ENCODE measurements at places on chromosomes 2 and 18.

GRCh38 chr2:220341014-220341413 is 713.6 kb downstream of the SLC4A3 start:
- no peak for DNase-seq

- no peak for DNase-seq
These were observed 16.1 kb downstream of the SNORC start for GRCh38 chr2:232886176-232886575.

DNA sequence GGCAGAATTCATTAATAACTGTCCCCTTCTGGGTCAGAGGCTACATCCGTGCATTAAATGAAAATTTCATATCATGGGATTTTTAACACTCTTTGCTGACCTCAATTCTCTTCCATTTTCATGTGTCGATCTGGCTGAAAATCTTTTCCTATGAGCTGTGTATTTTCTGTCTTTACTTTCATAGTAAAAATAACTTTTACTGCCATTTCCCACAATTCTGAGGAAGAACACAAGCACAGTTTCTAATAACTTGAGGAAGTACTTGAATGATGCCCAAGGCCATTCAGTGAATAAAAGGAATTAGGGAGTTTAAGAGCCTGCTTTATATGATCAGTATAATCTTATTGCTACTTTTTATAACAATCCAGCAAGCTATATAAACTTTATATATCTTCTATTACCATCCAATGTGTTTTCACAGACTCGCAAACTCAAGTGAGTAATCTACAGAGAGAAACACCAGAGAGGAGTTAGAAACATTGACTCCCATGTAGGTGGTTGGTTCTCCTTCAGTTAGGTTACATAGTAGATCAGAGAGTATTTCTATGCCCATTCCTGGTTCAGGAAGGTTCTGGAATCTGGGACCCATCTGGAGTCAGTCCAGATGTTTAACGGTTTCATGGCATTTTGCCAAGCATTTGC is 340.0 kb downstream of the FBXO15 start:
- DNase-seq, result no peak

GRCh38 chr2:238167344-238167715 is 8.6 kb downstream of the ERFE start:
- no peak for DNase-seq

DNA sequence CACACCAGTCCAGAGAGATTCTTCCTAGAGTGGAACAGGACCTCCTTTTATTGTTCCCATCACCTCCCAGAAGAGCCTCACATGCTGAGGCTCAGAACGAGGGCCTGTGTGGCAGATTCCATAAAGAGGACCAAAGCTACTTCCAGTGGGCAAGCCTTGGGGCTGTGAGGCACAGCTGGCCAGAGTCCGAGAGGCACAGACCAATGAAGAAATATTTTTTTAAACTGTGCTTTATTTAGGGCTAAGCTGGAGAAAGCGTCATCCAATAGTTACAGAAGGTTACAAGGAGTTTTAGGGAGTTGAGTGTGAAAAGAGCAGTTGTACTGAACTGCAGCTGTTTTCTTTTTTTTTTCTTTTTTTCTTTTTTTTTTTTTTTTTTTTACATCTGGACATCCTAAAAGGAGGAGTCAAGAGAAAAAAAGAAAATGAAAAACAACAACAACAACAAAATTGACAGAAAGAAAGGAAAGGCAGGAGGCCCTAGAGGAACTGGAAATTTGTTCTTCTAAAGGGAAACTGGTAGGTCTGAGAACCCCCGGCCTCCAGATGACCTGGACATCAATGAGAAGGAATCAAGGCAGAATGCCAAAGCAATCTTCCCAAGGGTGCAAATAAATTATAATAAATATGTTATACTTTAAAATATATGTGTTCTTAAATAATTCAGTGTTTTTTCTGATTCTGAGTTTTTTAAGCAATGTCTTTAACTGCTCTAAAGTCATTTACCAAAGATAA is 322.6 kb downstream of the CELF4 start:
- no peak for DNase-seq

DNA sequence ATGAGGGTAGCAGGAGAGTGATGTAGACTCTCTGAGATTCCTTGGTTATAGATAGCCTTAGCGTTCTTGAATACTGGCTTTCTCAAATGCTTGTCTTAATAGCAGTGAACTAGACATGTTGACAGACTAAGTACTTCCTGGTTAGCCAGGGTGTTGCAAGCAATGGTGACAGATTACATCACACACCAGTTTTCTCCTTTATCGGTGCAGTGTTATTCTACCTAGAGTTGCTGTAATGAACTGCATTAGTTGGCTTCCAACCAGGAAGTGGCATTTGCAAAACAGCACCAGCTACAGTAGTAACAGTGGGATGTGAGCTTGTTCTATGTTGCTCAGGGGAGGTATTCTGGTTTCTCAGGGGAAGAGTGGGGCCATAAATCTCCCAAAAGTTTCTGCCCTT is 582.2 kb upstream of the DDX18 start:
- DNase-seq, result peak; percentile 53

GRCh38 chr2:100589527-100589926 is 26.7 kb downstream of the PDCL3 start:
- DNase-seq, result no peak

DNA sequence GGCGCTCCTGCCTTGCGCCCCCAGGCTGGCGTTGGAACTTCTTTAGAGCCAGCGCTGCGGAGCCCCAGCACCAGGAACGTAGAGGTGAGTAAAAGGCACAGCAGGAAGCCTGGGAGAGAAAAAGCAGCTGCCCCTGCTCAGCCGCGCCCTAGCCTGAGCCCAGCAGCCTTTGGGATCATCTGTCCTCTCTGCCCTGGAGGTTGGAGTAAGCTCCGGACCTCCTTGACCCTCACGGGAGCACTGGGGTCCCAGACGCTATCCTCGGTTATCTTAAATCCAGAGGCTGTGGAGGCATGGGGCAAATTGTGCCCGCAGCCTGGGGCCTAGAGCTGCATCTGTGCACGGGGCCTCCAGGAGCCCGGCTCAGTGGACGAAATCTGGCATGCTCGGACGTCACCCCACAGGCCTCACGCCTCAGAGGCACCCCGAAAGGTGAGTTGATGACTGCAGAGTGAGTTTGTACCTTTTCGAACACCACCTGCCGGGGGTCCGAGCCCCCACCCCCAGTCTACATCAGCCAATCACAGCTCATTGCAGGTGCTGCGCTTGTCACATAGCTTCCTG is 1.6 kb upstream of the SLC66A2 start:
- DNase-seq, result no peak

DNA sequence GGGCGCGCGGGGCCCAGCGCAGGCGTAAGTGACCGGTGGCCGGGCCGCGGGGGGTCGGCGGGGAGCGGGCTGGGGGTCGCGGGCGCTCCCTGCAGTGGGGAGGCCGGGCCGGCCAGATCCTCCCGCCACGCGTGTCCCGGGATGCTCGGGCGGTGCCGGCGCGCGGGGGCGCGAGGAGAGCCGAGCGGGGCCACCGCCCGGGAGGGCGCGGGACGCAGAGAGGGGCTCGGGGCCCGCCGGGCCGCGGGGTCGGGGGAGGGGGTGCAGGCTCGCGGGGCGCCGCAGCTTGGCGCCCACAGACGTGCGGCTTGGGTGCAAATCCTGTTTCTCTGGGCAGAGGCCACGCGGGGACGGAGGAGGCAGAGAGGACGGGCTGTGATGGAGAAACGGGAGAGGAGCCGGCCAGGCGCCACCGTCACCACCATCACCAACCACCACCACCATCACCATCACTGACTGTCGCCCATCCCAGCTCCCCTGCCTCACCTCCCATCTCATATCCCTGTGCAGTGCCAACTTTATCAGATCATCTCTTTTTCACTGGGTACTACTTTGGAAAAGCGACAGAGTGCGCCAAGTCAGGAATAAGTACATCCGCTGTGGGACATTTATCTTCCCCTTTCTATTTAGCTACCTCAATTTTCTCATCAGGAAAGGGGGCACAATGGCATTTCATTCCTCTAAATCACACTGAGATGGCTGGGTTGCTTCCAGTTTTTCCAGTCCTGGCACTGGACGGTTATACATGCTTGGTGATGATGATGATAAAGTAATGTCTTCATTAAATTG is 97.2 kb upstream of the GPR45 start:
- no peak for DNase-seq

GRCh38 chr2:240426845-240427721 is 8.4 kb upstream of the GPC1 start:
- no peak for DNase-seq

DNA sequence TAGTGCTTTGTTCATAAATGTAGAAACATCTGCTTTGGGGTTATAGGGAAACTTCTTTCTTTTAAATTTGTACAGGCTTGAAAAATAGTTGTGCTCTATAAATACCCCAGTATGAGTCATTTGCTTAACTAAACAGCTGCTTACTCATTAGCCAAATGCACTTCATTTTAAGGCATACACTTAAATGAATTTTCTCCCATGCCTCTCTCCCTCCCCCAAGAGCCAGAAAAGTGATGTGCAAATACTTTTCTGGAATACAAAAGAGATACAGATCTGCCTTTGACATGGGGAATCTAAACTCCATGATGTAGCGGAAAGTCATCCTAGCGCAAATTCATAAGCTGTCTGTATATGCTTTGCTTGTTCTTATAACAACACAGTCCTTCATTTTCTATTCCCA is 469.4 kb downstream of the DLGAP1 start:
- DNase-seq, result peak; percentile 45

DNA sequence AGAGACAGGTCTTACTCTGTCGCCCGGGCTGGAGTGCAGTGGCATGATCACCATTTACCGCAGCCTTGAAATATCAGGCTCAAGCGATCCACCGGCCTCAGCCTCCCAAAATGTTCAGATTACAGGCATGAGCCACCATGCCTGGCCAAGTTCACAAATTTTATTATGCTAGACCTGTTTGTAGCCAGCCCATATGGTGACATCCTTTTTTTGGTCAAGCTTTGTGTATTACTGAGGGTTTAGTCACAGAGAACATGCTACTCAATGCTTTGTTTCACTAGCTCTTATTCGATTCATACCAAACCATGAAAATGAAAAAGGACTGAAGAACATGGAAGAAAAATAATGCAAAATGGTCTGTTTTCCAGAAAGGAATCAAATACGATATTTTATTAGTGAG is 41.4 kb downstream of the DGKD start:
- DNase-seq, result no peak

GRCh38 chr18:8529609-8530008 is 79.6 kb upstream of the RAB12 start:
- DNase-seq, result no peak

GRCh38 chr2:200778038-200778437 is 33.7 kb upstream of the BZW1 start:
- DNase-seq, result no peak

GRCh38 chr2:197809064-197809463 is 4.7 kb downstream of the PLCL1 start:
- DNase-seq, result no peak

DNA sequence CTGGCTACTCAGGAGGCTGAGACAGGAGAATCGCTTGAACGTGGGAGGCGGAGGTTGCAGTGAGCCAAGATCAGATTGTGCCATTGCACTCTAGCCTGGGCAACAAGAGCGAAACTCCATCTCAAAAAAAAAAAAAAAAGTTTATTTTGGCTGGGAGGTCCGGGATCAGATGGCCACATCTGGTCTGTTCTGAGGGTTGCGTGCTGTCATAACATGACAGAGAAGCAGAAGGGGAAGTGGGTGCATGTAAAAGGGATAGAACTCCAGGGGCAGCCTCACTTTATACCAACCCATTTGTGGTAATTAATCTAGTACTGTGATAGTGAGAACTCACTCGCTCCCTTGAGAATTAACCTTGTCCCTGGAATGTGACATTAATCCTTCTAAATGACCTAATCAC is 101.2 kb downstream of the PTPN4 start:
- DNase-seq, result peak; percentile 95

- no peak for DNase-seq
These were observed 25.2 kb downstream of the MYCN start for GRCh38 chr2:15965564-15966019.

- no peak for DNase-seq
These were observed 615.3 kb downstream of the BCL11A start for GRCh38 chr2:59938181-59938580.

- DNase-seq, result no peak
These were observed 72.2 kb downstream of the COA5 start for GRCh38 chr2:98535971-98536677.

DNA sequence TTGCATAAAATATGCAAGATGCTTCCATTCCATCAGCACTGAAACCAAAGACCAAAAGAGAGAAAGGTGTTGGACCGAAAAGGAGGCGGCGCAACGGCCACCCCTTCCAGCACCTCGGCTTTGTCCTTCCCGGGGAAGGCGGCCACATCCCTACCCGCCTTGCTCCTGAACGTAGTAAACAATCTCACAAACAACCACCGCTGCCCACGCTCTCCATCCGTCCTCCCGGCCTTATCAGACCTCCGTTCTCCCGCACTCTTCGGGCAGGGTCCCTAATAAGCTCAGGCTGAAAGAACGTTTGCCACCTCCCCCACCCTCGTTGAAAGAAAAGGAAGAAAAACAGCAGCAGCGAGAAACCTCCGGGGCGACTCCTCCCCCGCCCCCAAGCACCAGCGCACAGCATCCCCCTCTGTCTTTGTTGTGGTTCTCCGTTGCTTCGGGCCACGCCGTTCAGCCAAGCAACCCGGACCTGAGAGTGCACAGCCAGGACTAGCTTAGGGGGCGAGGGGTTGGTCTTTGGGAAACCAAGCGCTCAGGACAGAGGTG is 4.4 kb downstream of the EVX2 start:
- DNase-seq, result no peak

All from OCI-M1 (cell line).